GM13977 (cell line): ENCODE measurements at places on chromosomes 7 and 10.

DNA sequence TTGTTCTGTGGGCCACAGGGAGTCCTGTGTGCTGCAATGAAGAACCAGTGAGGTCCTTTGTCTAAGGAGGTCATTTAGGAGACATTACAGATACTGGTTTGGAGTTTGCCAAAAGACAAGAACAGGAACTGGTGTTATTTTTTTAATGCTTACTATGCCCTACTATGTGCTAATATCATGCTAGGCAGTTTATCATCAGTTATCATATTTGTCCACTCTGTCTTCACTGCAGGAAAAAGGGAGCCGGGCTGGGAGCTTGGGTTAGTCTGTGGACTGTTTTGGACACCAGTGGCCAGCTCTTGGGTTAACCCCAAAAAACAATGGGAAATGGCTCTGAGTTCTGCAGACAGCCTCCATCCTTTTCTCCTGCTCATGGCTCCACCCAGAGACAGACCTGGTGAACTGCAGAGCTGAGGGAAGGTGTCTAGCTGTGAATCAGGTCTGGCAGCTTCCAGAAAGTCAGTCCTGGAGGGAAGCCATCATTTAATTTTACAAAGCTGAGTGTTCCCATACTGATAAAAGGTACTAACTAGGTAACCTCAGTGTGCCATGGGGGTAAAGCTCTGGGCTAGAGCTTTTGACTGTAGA, 101.2 kb upstream of the ZNF746 start:
- peak; percentile 31 for DNase-seq

- DNase-seq = no peak
These were observed 157.3 kb downstream of the TMEM178B start for GRCh38 chr7:141231018-141231792.

GRCh38 chr10:6863381-6863780, 283.3 kb upstream of the PRKCQ start:
- no peak for DNase-seq

DNA sequence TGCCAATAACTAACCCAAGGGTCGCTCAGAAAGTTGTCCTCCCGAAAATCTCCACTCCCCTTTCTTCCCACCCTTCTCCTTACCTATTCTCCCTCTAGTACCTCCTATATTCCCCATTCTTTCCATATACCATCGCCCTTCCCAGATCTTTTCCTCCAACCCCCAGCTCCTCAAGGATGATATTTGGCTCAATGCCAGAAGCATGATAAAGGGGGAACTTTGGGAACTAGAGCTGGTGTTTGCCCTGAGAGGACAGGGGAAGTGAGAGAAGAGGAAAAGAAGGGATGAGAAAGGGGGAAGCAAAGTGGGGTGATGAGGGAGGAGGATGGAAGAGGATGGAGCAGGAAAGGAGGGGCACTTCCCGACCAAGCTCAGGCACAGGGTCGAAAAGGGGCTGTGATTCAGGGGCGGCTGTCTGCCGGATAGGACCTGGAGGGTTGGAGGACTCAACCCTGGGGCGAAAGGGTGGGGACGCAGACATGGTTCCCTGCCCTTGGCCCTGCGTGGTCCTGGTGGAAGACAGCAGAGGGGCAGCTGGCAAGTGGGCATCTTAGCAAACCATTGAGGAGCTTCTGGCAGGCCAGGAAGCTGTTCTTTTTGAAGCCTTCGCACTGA, 1.8 kb downstream of the OIT3 start:
- DNase-seq = no peak

DNA sequence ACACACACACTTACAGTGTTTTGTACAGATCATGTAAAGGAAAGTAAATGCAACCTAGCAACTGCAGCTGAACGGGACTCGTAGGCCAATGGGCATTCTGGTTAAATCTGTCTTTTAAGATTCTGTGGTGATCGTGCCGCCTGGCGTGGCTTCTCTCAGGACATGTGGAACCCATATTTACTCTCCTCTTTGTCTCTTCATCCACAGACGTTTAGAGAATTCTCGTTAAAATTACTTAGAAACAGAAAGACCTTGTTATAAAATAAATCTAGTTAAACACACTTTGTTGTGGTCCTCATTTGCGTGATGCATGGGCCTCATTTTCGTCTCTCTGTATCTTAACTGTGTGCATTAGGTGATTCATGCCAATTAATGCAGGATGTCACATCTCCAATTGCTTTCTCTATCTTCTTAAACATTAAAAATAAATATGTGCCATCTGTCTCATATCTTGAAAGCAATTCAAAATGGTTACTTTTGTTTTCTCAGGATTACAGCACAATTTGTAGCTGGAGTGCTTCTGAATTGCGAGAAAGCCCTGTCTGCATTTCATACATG, 11.5 kb downstream of the KLF6 start:
- DNase-seq = no peak

- no peak for DNase-seq
These were observed 844.9 kb upstream of the PHF14 start for GRCh38 chr7:10128748-10129147.

GRCh38 chr7:117741962-117742361, 131.3 kb downstream of the CTTNBP2 start:
- DNase-seq = no peak

GRCh38 chr7:38548605-38549004, 82.6 kb downstream of the AMPH start:
- no peak for DNase-seq

GRCh38 chr10:131829156-131829930, 71.5 kb upstream of the PPP2R2D start:
- no peak for DNase-seq

DNA sequence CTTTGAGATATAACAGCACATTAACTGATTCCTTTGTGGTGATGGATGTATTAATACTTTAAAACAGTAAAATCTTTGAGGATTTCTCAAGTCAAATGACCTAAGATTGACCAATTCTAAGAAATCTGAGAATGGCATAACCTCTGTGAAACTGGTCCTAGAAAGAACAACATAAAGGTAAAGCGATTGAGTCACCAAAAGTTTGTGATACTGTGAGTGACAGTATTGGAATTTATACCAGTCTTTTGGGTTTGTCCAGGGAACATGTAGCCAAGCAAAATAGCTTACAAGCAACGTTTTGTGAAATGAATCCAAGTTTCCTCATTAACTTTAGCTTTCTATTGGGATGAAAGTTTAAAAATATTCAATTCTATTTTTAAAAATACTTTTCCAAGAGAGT, 157.4 kb upstream of the TMEM196 start:
- no peak for DNase-seq

GRCh38 chr10:117078168-117078837, 59.8 kb downstream of the VAX1 start:
- DNase-seq = no peak

GRCh38 chr10:108598320-108598695, 1325.0 kb downstream of the XPNPEP1 start:
- DNase-seq = no peak

DNA sequence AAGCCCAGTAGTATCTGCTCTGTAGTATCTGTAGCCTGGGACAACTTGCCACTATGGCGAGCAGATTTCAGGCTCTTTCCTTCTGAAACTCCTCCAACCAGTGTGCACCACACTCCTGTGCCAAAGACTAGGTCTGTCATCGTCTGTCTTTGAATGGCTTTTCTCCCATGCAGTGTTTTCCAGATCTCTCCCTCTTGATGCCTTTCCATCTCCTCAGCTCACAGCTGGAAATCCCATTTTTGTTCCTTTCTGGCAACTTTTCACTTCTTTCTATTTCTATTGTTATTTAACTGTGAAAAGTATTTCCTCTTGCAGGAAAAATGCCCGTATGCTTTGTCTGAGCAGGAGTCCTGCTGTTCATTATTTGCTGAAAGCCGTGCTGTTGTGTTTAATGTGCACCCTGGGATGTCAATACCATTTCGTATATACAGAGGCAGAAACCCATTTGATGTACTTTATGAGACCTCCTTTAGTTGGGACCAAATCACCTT, 373.7 kb downstream of the PHTF2 start:
- DNase-seq = no peak

DNA sequence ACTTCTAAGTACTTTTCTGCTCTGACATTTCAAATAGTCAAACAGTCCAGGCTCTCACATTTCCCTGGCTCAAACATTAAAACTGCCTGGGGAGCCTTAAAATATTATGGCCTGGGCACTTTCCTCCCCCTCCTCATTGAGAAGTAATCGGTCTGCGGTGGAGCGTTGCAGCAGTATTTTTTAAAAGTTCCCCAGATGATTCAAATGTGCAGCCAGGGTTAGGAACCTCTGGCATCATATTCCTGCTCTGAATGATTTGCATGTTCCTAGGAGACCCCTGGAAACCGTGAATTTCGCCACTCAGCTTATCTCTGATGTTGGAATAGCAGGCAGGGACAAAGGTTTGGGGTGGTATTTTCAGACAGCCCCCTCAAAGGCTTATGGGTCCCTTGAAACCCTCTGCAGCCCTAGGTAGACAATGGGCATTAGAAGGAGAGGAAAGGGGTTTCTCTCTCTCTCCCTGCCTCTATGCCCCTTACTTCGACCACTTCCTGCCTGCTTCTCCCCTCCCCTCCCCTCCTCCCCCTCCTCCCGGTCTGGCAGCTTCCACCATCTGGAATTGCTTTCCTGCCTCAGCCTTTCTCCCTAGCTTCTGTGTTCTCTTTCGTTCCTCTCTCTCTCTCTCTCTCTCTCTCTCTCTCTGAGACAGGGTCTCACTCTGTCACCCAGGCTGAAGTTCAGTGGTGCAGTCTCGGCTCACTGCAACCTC, 622.2 kb downstream of the GALNT17 start:
- DNase-seq = no peak

DNA sequence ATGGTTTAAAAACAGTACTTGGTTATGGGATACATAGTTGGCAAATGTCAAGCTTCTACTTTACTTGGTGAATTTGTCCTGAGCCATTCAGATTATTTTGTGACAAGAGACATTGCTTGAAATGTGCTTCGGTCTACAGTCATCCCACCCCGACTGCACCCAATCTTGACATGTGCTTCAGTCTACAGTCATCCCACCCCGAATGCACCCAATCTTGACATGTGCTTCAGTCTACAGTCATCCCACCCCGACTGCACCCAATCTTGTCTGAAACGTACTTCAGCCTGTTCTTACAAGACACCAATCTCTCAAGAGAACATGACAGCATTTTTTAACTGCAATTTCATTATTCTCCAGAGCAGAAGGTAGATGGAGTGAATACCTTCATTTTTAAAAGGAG, 47.8 kb downstream of the PRKCQ start:
- DNase-seq = no peak

DNA sequence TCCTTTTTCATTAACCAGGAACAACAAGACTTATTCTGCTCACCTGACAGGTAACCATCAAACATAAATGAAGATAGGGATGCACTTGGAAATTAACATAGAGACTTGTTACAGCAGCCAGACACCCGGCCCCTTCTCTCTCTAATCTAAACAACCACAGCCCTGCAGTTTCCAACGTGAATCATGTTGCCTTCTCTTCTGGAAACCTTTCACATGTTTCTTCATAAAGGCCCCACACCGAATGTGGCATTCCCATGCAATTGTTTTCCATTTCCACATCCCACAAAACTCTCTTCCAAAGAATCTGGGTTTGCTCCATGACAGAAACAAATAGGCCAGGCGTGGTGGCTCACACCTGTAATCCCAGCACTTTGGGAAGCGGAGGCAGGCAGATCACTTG, 15.0 kb upstream of the WDR86 start:
- no peak for DNase-seq

DNA sequence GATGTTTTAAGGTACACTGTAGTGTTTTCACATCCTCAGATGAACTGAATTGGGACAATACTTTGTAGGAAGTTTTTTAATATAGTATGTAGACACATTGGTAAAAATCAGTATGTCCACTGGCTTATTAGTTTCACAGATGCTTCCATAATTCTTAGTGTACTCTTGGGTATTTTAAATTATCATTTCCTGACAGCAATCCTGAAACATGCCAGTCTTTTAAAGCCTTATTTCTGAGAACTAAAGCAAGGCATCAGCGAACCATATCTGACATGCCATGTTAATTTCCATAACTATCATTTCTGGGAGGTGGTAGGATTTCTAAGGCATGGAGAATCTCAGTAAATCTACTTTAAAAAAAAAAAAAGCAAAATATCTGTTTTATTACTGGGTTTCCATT, 266.4 kb downstream of the ADK start:
- DNase-seq = no peak

GRCh38 chr7:106520962-106521514, 139.9 kb downstream of the CCDC71L start:
- DNase-seq = peak; percentile 17

DNA sequence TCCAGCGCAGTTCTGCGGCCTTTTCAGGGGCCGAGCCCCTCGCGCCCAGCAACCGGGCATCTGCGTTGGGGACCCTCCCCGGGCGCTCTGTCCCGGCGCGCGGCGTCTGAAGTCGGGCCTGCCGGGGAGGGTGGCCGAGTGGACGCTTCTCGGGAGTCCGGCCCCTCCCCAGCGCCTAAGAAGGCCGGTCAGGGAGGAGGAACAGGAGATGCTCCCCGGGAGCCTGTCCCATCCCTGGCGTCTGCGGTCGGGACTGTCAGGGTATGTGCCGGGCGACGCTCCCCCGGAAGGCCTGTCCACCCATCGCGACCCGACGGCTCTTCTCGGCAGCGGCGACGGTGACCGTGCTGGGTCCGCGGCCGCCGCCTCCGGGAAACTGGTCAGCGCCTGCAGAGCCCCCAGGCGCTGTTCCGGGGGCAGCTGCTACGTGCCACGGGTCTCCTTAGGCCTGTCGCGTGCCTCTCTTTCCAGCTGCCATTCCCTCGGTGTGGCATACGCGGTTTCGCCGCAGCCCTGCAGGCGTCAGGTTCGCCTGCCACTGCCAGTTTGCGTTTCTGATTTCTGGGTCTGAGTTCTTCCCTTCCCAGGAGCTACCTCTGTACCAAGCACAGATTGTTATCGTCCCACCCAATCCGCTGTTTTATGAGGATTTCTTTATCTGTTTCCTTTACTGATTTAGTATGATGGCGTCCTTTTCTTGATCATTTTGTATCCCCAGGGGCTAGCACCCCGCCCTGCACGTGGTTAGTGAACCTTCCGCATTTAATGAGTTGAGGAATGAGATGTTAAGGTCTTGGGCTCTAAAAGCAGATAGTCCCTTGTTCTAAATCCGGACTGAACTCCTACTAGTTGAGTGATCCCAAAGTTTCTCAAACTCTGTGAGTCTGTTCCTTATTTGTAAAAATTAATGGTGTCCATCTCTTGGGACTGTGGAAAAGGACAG, 782 bp downstream of the IFIT5 start:
- peak; percentile 50 for DNase-seq

DNA sequence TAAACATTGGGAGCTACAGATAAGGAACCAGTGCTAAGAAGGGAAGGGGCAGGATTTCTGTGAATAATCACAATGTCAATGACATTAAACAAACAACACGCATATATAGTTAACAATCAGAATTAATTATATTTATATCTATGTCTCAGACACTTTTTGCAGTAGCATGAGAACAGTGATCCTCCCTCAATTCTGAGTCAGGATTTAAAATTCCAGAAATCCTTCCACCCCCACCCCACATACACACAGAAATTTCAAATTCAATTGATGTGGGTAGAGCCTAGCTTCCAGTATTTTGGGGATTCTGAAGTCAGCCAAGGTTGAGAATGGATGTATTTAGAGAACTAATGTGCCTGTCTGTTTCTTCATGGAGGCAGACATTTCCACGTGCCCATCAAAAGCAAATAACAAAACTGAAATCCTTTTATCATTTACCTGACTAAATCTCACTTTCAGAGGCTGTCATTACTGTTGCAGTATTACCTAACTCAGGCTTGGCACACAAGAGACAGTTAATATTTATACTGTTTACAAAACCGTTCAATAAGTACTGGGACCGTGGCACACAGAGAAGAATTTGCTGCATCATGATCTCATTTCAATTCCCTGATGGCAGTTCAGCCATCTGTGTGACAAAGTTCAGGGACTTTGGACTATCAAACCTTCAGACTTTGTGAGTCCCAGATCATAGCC, 116.6 kb upstream of the PALS2 start:
- DNase-seq = no peak

GRCh38 chr7:130430841-130431666, 9.8 kb downstream of the CEP41 start:
- DNase-seq = no peak
